ENCODE measurements at places on chromosomes 16 and 17. TPM values are rescaled to one million over a fixed set of nuclear protein-coding genes. Genes with fewer than 3 reads are reported as not detected.

CDT1 gene
- total RNA-seq: 119 TPM

PRSS22 gene
- not detected for total RNA-seq

DNA sequence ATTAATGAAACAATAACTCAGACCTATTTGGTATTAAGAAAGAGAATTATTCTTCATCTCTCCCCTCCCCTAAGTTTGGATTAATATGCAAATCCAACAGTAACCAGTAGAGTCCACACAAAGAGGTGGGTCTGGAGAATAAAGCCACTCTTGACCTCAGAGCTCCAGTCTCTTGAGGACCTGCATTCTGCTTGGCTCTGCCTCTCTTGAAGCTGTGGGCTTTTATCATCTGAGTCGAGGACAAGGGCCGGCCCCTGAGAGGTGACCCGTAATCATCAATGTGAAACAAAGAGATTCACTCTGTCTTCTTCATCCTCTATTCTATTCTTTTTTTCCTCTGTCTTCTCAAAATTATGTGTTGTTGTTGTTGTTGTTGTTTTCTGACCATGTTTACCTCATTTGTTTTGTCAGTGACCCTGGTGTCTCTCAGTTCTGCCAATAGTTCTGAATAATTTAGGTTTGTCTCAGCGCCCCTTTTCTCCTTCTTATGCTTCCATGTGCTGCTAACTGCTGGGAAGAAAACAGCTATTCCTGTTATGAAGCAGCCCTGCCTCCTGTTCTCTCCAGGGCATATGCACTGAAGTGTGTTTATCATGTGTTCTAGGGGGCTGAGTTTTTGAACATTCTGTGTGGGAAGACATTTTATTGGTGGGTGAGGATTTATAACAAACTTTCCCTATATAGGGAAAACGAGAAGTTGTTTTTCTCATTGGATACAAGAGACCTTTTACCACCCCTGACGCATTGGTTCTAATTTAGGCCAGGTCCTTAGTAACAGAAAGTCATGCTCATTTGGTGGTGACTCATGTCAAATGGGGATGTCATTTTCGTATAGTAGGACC lies 135.8 kb downstream of the TRIM37 start:
- no peak overlapping the region for H3K4me3 ChIP-seq
- H3K27me3 ChIP-seq: peaks cover 4% of the 10 kb centered on the region
- no peak for DNase-seq
- H3K4me1 ChIP-seq: peaks cover 12% of the 10 kb centered on the region
- H3K27ac ChIP-seq: no peak overlapping the region

TNFRSF12A gene
- 2.1 TPM for total RNA-seq

MT1M gene
- total RNA-seq: not detected

DNA sequence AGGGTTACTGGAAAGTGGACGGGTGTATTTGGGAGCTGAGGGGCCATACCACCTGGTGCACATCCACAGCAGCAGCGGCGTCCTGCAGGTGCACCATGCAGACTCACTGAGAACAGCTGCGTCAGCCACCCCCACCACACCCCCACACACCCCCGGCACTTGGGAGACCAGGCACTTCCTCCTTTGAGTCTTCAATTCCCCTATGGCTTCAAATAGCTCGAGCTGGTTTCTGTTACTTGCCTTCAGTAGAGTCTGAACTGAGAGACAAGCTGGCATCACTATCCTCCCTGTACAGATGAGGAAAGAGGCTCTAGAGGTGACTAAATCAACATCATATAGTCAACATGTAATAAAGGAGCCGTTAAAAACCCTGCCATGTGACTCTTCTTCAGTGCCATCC lies 15.4 kb downstream of the CUEDC1 start:
- no peaks in the 10 kb centered on the region for H3K36me3 ChIP-seq
- DNase-seq: no peak
- no peak overlapping the region for H3K27ac ChIP-seq
- H3K4me1 ChIP-seq: peaks cover 5% of the 10 kb centered on the region

- no peak for DNase-seq
- peaks cover 5% of the 10 kb centered on the region for H3K36me3 ChIP-seq
- H3K27me3 ChIP-seq: peaks cover 55% of the 10 kb centered on the region
- H3K4me1 ChIP-seq: peaks cover 19% of the 10 kb centered on the region
- no peak overlapping the region for H3K27ac ChIP-seq
Measured at GRCh38 chr17:6711681-6712057, 1.5 kb downstream of the SLC13A5 start.

All from activated CD4-positive, alpha-beta T cell treated with anti-CD3 and anti-CD28 coated beads, Interleukin-2, amount 10 ng/mL, durations not matched to agents 7 days and 5 days (primary cell).